Progenitor cell of endocrine pancreas (in vitro differentiated cells): ENCODE measurements at places on chromosomes 4 and X.

- H3K27ac ChIP-seq = peak overlapping the region; percentile 57
- H3K27me3 ChIP-seq = no peaks in the 10 kb centered on the region
- H3K4me3 ChIP-seq = peak overlapping the region; percentile 45
- H3K36me3 ChIP-seq = no peaks in the 10 kb centered on the region
- peaks cover 20% of the 10 kb centered on the region for H3K4me1 ChIP-seq
Measured at GRCh38 chrX:134803551-134804183, 145.4 kb upstream of the PLAC1 start.

GRCh38 chrX:123859409-123859845 is 426 bp upstream of the XIAP start:
- peaks cover 1% of the 10 kb centered on the region for H3K36me3 ChIP-seq
- H3K27me3 ChIP-seq = no peaks in the 10 kb centered on the region
- peak overlapping the region; percentile 84 for H3K4me3 ChIP-seq
- H3K27ac ChIP-seq = peak overlapping the region; percentile 96

- H3K4me3 ChIP-seq = no peak overlapping the region
- no peaks in the 10 kb centered on the region for H3K4me1 ChIP-seq
- peaks cover 14% of the 10 kb centered on the region for H3K27me3 ChIP-seq
- peaks cover 14% of the 10 kb centered on the region for H3K36me3 ChIP-seq
- H3K27ac ChIP-seq = no peak overlapping the region
Measured at GRCh38 chr4:6576512-6576911, 1.5 kb downstream of the MAN2B2 start.

- H3K27me3 ChIP-seq = no peaks in the 10 kb centered on the region
- H3K36me3 ChIP-seq = no peaks in the 10 kb centered on the region
- DNase-seq = no peak
- no peak overlapping the region for H3K27ac ChIP-seq
- H3K4me1 ChIP-seq = peaks cover 6% of the 10 kb centered on the region
Measured at GRCh38 chr4:147192679-147193078, 247.0 kb upstream of the TTC29 start.

- peak; percentile 10 for DNase-seq
- H3K4me3 ChIP-seq = peak overlapping the region; percentile 84
- no peaks in the 10 kb centered on the region for H3K27me3 ChIP-seq
- H3K27ac ChIP-seq = peak overlapping the region; percentile 92
- no peaks in the 10 kb centered on the region for H3K4me1 ChIP-seq
Measured at GRCh38 chrX:76428243-76429130, 977 bp downstream of the MAGEE1 start.

DNA sequence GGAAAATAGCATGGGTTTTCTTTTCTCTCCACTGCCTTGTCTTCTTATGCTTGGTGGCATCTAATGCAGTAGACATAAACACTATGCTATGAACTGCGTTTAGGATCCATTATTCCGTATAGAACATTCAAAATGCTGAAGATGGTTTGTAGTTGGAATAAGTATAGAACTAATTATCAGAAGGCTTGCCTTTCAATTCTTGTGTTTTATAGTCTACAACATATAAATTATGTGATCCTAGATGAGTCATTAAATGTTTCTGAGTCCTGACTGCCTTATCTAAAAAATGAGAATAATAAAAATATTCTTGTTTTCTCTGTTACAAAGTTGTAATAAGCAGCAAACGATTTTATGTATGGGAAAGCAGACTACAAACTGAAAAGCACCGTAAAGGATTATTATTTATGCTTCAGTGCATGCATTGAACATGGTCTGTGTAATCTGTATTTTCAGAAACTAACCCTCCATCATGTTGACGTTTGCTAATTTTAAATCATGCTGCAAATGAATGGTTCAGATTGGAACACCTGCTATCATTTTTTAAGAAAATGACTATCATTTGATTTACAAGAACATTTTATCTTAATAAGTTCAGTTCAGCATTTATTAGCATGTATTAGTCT is 335.9 kb upstream of the AADAT start:
- H3K27ac ChIP-seq = no peak overlapping the region
- no peaks in the 10 kb centered on the region for H3K4me1 ChIP-seq
- H3K36me3 ChIP-seq = no peaks in the 10 kb centered on the region
- no peaks in the 10 kb centered on the region for H3K27me3 ChIP-seq

DNA sequence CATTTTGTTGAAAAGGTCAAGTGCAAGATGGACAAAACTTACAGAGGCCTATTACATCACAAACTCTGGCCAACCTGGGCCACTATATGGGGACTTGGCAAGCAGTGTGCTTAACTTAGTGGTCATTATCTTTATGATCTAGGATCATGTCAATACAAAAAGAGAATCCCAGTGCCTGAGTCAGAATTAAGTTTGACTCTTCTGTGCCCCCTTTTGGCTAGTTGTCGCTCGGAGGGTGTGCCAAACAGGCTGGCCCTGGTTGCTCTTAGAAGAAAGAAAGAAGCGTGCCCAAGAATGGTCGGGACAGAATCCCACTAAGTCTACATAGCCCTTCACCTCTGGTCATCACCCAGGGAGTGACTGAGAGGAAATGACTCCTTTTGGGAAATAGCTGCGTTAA is 100.1 kb downstream of the EIF4E start:
- no peaks in the 10 kb centered on the region for H3K4me1 ChIP-seq
- no peak for DNase-seq
- H3K27ac ChIP-seq = no peak overlapping the region
- H3K4me3 ChIP-seq = no peak overlapping the region
- H3K27me3 ChIP-seq = peaks cover 2% of the 10 kb centered on the region

DNA sequence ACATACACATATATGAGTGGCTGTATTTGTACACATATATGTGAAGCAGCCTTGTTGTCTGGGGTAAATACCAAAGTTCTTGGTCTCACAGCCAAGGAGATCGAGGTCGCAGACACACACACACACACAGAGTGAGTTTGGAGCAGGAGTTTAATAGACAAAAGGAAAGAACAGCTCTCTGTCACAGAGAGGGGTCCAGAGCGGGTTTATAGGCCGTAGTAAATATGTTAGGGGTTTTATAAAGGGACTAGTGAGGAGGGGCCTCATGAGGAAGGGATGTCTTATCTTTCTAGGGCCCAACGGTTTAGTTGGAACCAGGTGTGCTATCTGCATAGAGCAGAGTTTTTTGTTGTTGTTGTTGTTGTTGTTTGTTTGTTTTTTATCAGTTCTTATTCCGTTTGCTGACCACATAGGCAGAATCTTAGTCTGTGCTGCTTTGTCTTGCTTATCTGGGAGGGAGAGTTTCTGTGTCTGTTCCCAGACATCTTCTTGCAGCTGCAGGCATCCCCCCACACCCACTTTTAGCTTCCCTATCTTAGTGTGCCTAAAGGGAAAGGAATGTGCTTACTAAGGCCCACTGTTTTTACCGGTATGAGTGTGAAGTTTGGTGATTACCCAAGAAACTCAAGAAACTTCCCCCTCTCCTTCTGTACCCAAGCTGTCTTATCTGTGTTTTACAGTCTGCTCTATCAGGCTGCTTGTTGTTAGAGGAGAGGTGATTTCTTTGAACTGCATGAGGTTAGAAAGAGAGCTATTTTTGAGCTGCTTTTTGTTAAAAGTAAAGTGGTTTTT is 91.9 kb downstream of the TENT5D start:
- H3K4me1 ChIP-seq = no peaks in the 10 kb centered on the region
- no peak for DNase-seq
- peaks cover 1% of the 10 kb centered on the region for H3K36me3 ChIP-seq
- no peaks in the 10 kb centered on the region for H3K27me3 ChIP-seq
- H3K27ac ChIP-seq = no peak overlapping the region

- peaks cover 14% of the 10 kb centered on the region for H3K4me1 ChIP-seq
- no peak overlapping the region for H3K27ac ChIP-seq
- H3K27me3 ChIP-seq = peaks cover 9% of the 10 kb centered on the region
- no peaks in the 10 kb centered on the region for H3K36me3 ChIP-seq
- H3K4me3 ChIP-seq = no peak overlapping the region
Measured at GRCh38 chr4:152050106-152050505, 289.3 kb upstream of the GATB start.

DNA sequence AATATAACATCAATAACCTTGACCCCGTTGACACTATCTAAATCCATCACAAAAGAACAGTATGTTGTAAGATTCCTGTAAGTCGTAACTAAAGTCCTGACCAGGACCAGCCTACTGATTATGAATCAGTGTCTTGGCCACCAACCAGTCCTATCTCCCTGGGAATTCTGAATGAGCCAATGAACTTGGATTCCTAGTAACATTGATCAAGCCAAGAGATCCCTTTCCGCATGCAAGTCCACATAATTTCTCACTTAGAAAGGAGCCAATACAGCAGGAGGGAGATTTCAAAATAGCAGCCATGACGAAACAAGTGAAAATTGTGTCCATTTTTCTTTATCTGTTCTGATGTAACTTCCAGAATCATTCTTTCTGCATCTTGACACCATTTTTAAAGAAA is 9.5 kb downstream of the XPNPEP2 start:
- no peaks in the 10 kb centered on the region for H3K36me3 ChIP-seq
- peaks cover 12% of the 10 kb centered on the region for H3K27me3 ChIP-seq
- H3K4me1 ChIP-seq = no peaks in the 10 kb centered on the region
- H3K4me3 ChIP-seq = no peak overlapping the region
- no peak for DNase-seq
- H3K27ac ChIP-seq = no peak overlapping the region

DNA sequence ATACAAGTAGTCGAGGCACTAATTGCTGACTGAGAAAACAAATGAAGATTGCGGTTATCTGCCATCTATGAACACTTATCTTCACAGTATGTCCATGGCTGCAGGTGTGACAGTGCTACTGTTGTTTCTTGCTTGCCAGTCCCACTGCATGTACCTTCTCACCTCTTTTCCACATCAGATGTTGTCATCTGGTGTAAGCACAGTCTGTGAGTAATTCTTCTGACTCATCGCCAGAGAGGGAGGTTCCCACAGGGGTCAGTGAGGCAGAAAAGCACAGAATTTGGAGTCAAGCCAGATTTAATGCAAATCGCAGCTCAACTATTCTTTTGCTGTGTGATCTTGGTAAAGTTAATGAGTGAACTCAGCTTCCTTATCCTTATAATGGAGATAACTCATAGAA is 144.4 kb downstream of the GLRA2 start:
- no peak overlapping the region for H3K4me3 ChIP-seq
- H3K27me3 ChIP-seq = no peaks in the 10 kb centered on the region
- H3K36me3 ChIP-seq = no peaks in the 10 kb centered on the region
- DNase-seq = no peak
- no peaks in the 10 kb centered on the region for H3K4me1 ChIP-seq
- no peak overlapping the region for H3K27ac ChIP-seq

DNA sequence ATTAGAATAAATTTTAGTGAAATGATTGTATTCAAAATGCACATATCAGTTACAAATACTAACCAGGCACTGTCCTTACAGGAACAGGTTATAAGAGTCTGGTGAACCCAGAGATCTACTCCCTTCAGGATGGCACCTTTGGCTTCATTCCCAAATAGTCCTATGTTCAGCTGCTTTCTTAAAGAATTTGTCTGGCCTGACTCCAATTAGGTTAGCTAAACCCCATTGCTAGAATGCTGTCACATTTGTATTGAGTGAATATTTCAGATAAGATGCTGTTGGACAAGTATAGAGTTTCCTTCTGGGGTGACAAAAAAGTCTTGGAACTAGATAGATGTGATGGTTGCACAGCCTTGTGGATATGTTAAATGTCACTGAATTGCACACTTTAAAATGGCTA is 69.4 kb downstream of the EFHC2 start:
- no peaks in the 10 kb centered on the region for H3K36me3 ChIP-seq
- no peak for DNase-seq
- H3K27ac ChIP-seq = no peak overlapping the region

GRCh38 chrX:8815460-8816065 is 14.4 kb upstream of the FAM9A start:
- H3K27me3 ChIP-seq = no peaks in the 10 kb centered on the region
- H3K27ac ChIP-seq = no peak overlapping the region
- no peaks in the 10 kb centered on the region for H3K4me1 ChIP-seq

DNA sequence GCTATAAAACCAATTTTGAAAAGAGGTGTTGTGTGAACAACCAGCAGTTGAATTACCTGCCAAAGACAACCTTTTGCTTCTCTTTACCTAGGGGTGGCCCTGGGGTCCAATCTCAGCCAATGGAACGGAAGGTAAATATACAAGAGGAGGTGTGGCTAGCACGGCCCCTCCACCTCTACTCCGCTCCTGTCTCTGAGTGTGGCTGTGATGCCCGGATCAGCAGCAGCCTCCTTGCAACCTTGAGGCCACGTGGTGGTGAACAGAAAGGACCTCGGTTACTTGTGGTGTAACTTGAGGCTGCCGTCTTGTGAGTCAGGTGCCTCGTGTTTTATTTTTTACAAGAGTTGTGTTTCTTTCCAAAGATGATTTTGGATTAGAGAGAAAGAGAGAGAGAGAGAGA is 121.5 kb upstream of the PPP2R3B start:
- DNase-seq = no peak
- peaks cover 29% of the 10 kb centered on the region for H3K27me3 ChIP-seq
- H3K27ac ChIP-seq = no peak overlapping the region
- no peak overlapping the region for H3K4me3 ChIP-seq

GRCh38 chr4:2830632-2831610 is 12.7 kb upstream of the ADD1 start:
- DNase-seq = no peak
- no peak overlapping the region for H3K27ac ChIP-seq
- peaks cover 2% of the 10 kb centered on the region for H3K36me3 ChIP-seq
- H3K27me3 ChIP-seq = no peaks in the 10 kb centered on the region

DNA sequence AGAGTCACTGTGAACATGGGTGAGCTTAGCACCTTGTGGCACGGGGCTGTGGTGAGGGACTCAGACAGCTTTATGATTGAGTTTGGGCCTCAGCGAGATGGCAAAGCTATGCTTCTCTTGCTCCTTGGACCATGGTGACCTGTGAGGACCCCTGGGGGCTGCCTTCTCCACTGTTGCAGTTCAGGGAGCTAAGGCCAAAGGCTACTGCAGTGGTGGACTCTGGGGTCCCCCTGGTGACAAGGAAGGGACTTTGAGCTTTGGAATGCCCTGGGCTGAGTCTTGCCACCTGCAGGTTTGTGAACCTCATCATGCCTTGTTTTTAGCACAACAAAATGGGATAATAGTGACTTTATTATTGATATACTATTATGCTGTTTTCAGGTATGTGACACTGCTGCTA is 36.5 kb downstream of the TBL1X start:
- peaks cover 33% of the 10 kb centered on the region for H3K36me3 ChIP-seq
- no peak for DNase-seq
- H3K27me3 ChIP-seq = no peaks in the 10 kb centered on the region

GRCh38 chr4:98506462-98507132 is 151.8 kb downstream of the TSPAN5 start:
- DNase-seq = no peak
- no peak overlapping the region for H3K27ac ChIP-seq
- peaks cover 3% of the 10 kb centered on the region for H3K27me3 ChIP-seq
- H3K36me3 ChIP-seq = no peaks in the 10 kb centered on the region
- H3K4me3 ChIP-seq = no peak overlapping the region

DNA sequence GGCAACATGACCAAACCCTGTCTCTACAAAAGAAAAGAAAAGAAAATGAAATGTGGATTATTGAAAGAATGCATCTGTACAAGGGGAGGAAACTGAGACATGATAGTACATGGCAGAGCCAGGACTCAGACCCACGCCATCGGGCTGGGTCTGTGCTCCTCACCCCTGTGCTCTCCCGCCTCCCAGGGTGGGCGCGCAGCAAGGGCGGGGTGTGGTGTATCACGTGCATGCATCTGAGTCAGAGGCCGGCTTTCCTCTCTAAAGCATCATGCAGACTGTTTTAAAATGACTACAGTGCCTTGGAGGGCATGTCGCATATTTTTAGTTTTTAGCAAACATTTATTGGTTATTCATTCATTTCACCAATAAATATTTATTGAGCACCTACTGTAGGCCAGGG is 47.8 kb downstream of the HTT-AS start:
- H3K27ac ChIP-seq = no peak overlapping the region
- peaks cover 15% of the 10 kb centered on the region for H3K27me3 ChIP-seq
- H3K4me3 ChIP-seq = no peak overlapping the region

- no peak overlapping the region for H3K4me3 ChIP-seq
- H3K36me3 ChIP-seq = no peaks in the 10 kb centered on the region
- no peak for DNase-seq
- no peak overlapping the region for H3K27ac ChIP-seq
- H3K27me3 ChIP-seq = no peaks in the 10 kb centered on the region
Measured at GRCh38 chr4:165827018-165827417, 46.0 kb upstream of the TLL1 start.
